ENCODE measurements at places on chromosomes 6 and 20. TPM values are rescaled to one million over a fixed set of nuclear protein-coding genes. Genes with fewer than 3 reads are reported as not detected.
A peak's percentile ranks its signal among the peaks of the same experiment; 100 is the strongest.

- no peaks in the 10 kb centered on the region for H3K4me1 ChIP-seq
- no peak overlapping the region for H3K4me3 ChIP-seq
- DNase-seq = no peak
- no peaks in the 10 kb centered on the region for H3K27me3 ChIP-seq
Observed at GRCh38 chr20:33917831-33918525, 75.7 kb upstream of the RALY start.

FOXP4 gene
- total RNA-seq = 10.9 TPM

DNA sequence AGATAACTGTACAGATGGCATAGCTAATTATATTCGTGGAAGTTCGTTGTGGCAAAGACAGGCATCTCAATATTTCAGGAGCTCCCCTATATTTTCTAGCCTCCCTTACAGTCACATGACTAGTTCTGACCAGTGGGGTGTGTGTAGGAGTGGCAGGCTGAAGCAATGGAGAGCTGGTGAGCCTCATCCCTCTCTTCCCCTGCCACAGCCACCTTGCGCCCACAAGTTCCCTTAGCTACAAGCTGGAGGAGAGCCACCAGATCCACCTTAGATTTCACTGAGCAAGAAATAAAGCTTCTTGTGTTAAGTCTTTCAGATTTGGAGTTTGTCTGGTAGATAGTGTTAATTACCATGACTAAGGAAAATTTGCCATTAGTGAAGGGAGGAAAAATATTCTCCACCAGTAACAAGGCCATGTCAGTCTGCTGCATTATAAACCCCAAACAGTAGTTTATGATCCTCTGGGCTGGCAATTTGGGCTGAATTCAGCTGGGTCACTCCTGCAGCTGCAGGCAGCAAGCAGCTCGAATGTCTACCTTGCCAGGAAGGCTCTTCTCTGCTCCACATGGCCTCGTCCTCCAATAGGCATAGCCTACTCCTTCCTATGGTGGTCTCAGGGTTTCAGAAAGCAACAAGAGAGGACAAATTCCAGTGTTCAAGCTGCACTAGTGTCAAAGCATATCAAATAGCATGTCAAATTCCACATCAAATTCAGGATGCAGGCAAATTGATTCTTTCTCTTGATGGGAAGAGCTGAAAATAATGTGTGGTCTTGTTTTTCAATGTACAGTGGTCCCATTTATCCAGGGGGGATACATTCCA lies 7.4 kb upstream of the RBCK1 start:
- H3K27me3 ChIP-seq = no peaks in the 10 kb centered on the region
- no peak overlapping the region for H3K4me3 ChIP-seq
- H3K36me3 ChIP-seq = peaks cover 19% of the 10 kb centered on the region
- no peak for DNase-seq

GSTA2 gene
- total RNA-seq = not detected

DNA sequence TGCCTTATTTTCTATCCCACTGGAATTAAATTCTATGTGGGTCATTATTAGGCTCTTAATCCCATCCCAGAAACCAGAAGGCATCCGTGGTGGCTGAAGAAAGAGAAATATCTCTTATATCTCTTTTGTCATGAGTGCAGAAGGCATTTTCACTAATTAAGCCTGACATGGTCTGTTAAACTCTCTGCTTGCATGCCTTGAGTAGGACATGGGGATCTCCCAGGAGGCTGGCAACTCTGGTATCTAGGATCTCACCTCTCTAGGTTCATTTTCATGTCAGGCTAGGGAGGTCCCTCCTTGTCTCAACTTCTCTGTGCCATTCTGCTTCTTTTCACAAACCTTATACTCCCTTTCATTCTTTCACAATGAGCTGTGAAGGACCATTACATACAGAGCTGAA lies 25.3 kb upstream of the GPR63 start:
- no peaks in the 10 kb centered on the region for H3K27me3 ChIP-seq
- H3K27ac ChIP-seq = no peak overlapping the region
- no peaks in the 10 kb centered on the region for H3K4me1 ChIP-seq
- DNase-seq = no peak
- H3K4me3 ChIP-seq = no peak overlapping the region
- H3K36me3 ChIP-seq = no peaks in the 10 kb centered on the region

DNA sequence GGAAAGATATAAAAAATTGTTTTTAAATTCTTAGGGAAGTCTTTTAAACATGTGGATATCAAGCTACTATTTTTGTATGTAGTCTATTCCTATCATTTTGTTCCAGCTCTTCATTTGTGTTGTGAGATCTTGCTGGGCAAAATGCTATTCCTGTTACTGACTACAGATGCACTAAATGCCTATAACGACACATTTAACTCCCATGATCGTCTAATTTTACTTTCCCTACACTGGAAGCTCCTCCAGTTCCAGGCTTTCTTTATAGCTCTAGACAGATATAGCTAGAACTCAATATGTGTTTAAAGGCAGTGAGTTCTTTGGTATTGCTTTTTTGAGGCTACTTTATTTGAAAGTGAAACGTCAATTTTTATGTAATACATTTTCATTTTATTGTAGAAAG lies 971.5 kb upstream of the CITED2 start:
- H3K4me1 ChIP-seq = peaks cover 31% of the 10 kb centered on the region
- H3K27me3 ChIP-seq = no peaks in the 10 kb centered on the region
- H3K27ac ChIP-seq = peak overlapping the region; percentile 70
- H3K4me3 ChIP-seq = no peak overlapping the region

KCNB1 gene
- 54.4 TPM for total RNA-seq

GRCh38 chr6:77124604-77125003 lies 338.7 kb downstream of the HTR1B start:
- no peak overlapping the region for H3K27ac ChIP-seq
- H3K4me1 ChIP-seq = no peaks in the 10 kb centered on the region
- no peaks in the 10 kb centered on the region for H3K27me3 ChIP-seq
- no peaks in the 10 kb centered on the region for H3K36me3 ChIP-seq
- DNase-seq = no peak

GRCh38 chr6:165819394-165819793 lies 156.4 kb upstream of the PDE10A start:
- H3K4me3 ChIP-seq = no peak overlapping the region
- no peaks in the 10 kb centered on the region for H3K4me1 ChIP-seq
- H3K36me3 ChIP-seq = no peaks in the 10 kb centered on the region
- no peak for DNase-seq

SIRPG gene
- not detected for total RNA-seq

- no peaks in the 10 kb centered on the region for H3K27me3 ChIP-seq
- DNase-seq = peak; percentile 80
- H3K4me1 ChIP-seq = peaks cover 28% of the 10 kb centered on the region
- peaks cover 15% of the 10 kb centered on the region for H3K36me3 ChIP-seq
- no peak overlapping the region for H3K4me3 ChIP-seq
- H3K27ac ChIP-seq = peak overlapping the region; percentile 62
Observed at GRCh38 chr6:148492654-148493290, 150.1 kb downstream of the SASH1 start.

DNA sequence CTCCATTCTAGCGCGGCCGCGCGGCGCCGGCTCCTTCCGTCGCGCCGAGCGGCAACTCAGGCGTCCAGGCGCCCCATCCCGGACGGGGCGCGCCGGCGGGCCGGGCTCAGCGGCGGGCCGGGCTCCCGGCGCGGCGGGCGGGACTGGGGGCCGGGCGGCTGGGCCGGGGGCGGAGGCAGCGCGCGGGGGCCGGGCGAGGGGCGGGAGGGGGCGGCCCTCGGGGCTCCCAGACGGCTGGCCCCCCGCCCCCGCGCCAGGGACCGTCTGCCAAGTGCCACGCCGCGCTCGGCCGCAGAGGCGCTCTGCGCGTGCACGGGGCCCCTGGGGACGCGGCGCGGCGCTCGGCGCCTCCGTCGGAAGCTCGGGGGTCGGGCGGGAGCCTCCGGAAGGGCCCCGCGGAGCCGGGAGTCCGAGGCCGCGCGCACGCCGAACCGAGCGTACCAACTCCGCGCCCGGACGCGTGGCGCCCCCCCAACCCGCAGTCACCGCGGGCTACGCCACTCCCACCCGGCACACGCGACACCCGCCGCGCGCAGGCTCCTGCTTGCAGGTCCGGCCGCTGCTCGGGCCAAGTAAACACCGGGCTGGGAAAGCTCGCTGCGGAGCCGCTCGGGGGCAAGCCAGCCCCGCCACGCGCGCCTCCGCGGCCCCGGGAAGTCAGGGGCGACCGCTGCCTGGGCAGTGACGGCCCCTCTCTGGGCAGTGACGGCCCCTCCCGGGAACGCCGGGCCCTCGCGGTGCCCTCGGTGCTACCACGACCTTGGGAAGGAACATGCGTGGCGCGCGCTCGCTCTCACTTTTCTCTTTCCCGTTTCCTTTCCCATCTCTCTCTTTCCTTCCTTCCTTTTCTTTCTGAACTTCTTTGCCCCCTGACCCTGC lies at the start of gene PREX1:
Gene PREX1, minus strand, starts transcription at position 145 of the 879 bp plus-strand sequence. Its CDS starts 139 bp downstream, at position 6.
- peaks cover 68% of the 10 kb centered on the region for H3K4me1 ChIP-seq
- H3K36me3 ChIP-seq = no peaks in the 10 kb centered on the region
- peak within 1 kb of the TSS; percentile 73 for H3K27ac ChIP-seq
- no peaks in the 10 kb centered on the region for H3K27me3 ChIP-seq

DNA sequence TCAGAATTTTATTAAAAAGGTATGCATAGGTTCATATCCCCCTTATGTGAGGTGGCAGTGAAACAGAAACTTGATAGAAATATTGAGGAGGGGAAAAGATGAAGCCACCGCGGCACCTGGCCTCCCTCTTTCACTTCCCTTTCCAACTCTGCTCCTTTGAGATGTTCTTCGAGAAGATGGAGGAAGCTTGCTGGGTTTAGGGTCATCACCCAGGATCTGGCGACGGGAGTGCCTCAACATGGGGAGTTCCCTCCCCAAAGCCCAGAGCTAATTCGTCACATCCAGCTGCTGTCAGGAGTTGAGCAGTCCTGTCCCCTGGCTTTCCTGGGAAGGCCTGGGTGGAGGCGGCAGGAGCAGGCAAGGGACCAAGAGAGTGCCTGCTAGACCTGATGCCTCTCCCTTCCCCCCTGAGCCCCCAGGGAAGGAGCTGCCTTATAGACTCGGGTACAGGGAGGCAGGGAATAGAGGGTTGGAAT lies 29.1 kb downstream of the RREB1 start:
- H3K27me3 ChIP-seq = no peaks in the 10 kb centered on the region
- H3K27ac ChIP-seq = peak overlapping the region; percentile 97
- no peak overlapping the region for H3K4me3 ChIP-seq

GRCh38 chr6:137975188-137975940 lies 108.3 kb downstream of the TNFAIP3 start:
- DNase-seq = no peak
- no peaks in the 10 kb centered on the region for H3K4me1 ChIP-seq
- no peak overlapping the region for H3K4me3 ChIP-seq
- no peaks in the 10 kb centered on the region for H3K36me3 ChIP-seq
- no peak overlapping the region for H3K27ac ChIP-seq

RALY gene
- 118 TPM for total RNA-seq

OXT gene
- not detected for total RNA-seq

DNA sequence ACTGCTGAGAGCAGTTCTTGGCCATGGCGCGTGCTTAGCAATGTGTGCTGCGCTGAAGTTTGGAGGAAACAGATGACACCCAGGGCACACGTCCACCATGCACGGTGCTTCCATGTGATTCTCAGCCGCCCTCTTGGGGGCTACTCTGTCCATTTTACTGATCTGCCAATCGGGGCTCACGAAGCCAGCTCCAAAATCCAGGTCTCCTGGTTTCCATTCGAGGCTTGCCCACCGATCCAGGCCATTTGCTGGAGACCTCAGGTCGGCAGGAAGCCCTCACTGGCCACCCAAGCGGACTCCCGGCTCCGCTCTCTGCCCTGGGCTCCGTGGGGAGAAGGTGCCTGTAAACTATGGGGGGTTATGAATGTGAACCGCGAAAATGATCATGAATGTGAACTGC lies 11.7 kb upstream of the FRMD1 start:
- no peak overlapping the region for H3K27ac ChIP-seq
- DNase-seq = no peak
- no peaks in the 10 kb centered on the region for H3K36me3 ChIP-seq

GRCh38 chr6:105482227-105482844 lies 79.5 kb upstream of the PREP start:
- H3K4me3 ChIP-seq = no peak overlapping the region
- DNase-seq = no peak
- H3K27ac ChIP-seq = no peak overlapping the region

DNA sequence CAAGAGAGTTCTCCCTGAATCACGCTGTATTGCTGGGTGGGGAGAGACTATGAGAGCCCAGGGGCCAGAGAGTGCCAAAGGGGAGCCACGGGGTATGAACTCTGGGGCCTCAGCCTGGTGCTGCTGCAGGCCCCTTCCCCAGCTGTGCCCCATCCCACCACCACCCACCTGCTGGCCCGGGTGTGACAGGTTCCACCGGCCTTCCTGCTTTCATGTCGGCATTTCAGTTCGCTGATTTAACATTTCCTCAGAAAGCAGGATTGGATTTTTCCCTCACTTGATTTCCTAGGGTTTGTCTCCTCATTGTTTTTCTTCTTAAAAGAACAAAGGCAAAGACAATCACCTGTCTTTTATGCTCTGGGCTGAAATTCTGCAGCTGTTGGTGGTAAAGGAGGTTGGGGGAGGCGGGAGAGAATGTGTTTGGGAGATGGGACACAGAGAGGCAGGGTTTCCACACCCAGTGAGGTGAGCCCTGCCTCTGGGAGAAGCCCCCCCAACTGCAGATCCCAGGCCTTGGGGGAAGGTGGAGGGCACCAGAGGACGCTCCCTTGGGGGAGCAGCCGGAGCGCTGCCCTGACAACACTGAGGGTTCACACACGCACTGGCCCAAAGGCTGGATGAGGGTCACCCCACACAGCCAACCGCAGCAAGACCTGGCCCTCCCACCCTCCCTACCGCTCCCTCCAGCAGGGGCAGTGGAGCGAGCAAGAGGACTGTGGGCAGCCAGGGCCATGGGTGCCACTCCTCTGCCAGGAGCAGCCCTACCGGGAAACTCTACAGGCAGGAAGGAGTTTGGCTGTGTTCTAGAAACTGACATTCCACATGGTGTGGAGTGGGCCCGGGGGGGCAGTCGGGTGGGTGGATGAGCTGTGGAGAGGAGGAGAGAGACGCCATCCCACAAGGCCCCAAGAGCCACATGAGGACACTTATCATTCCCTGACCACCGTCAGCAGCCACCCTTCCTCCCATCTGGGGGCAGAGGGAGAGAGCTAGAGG lies 10.5 kb upstream of the MLN start:
- no peak for DNase-seq
- no peaks in the 10 kb centered on the region for H3K36me3 ChIP-seq

DNA sequence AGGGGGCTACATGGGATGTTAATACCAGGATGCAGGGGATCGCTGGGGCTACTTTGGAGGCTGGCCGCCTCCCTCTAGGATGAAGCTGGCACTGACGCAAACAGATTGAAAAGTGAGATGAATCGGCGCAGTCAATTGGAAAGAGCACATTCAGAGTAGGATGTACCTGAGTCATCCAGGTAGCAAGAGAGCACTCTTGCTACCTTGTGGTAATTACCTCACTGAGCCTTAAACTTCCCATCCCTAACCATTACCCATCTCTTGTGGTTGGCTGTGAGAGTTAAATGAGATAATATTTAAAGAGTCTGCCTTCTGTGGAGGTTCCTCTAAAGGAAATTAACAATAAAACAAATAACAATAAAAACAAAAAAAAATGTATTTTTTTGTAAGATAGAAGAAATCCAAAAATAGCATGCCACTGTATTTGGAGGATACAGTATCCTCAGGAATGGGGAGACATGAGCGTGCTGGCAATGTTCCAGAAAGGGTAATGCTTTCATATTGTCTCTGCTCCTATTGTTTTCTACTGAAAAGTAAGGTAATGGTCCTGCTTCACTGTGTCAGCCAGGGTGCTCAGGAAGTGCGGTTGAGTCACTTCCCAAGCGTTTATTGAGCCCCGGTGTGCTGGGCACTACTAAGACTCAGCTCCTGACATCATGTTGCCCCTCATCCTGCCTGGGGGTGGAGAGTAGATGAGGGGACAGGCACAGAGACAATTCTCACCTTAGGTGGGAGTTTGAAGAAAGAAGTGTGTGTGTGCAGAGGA lies 301.1 kb downstream of the EYA4 start:
- H3K4me3 ChIP-seq = no peak overlapping the region
- H3K36me3 ChIP-seq = no peaks in the 10 kb centered on the region
- no peak overlapping the region for H3K27ac ChIP-seq
